AML-193 (cell line): ENCODE measurements at places on chromosomes 16 and 17.

DNA sequence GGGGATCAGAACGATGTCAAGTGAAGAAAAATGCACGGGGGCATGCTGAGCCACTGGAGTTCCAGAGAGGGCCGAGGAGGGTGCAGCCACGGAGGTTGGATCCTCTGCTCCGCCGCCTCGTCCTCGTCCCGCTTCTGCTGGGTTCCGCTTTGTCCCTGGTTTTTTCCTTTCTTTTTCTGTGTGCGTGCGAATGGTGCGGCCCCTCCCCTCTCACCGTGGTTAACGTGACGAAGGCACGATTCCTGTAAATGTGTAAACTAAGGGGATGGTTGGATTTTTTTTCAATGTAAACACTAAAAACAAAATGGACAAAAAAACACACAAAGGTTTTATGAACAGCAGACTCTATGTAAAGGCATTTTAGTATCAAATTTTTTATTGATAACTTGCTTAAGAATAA lies 46.7 kb downstream of the ACTG1 start:
- DNase-seq, result no peak

GRCh38 chr16:81571592-81572385 lies 127.2 kb downstream of the CMIP start:
- DNase-seq, result no peak

GRCh38 chr16:8199390-8199789 lies 390.9 kb downstream of the TMEM114 start:
- no peak for DNase-seq

DNA sequence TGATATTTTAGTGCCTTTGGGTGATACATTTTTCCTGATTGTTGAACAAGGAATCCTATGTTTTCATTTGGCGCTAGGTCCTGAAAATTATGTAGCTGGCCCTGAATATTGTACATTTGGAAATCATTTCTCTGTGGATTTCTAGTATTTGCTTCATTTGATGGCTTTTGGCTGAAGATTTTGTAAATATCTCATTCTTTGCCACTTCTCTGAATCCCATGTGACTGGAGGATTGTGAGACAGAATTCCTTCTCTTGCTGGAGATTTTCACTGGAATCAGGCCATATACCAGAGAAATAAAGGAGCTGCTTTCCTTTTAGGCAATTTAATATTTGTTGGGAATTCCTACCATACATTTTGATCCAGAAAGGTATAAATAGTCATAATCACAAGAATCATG lies 8.6 kb downstream of the KRT28 start:
- no peak for DNase-seq

GRCh38 chr16:75114946-75115825 lies 1.4 kb downstream of the LDHD start:
- DNase-seq, result no peak

GRCh38 chr17:2331303-2331702 lies 5.0 kb downstream of the TSR1 start:
- no peak for DNase-seq

- DNase-seq, result no peak
These were observed 11.1 kb downstream of the NLRC5 start for GRCh38 chr16:57000271-57001025.

DNA sequence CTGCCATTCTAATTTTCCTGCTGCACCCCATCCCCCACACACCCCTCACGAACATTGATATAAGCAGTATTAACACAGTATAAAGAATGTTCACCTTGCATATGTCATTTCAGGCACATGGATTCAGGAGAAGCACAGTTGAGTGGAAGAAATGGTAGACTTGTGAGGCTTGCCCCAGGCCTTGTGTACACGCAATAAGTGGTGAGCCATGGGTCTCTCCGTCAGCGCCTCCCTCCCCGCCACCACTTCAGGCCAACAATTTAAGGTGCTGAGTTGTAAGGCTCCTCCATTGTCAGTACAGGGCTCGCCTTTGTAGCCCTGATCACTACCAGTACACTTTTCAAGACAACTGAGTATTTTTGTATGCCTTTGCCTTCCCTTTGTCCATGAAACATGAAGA lies 12.2 kb upstream of the CLEC18C start:
- no peak for DNase-seq
